ENCODE measurements at places on chromosomes 13 and 19.
A peak's percentile ranks its signal among the peaks of the same experiment; 100 is the strongest.

GRCh38 chr13:105519771-105520170 lies 1015.7 kb downstream of the EFNB2 start:
- DNase-seq, result no peak

- DNase-seq, result no peak
These were observed 187.3 kb downstream of the NUFIP1 start for GRCh38 chr13:44801990-44802389.

- DNase-seq, result no peak
These were observed 13.8 kb upstream of the CEACAM16 start for GRCh38 chr19:44684892-44685863.

- DNase-seq, result no peak
These were observed 27.5 kb downstream of the SPRYD7 start for GRCh38 chr13:49908637-49909036.

- no peak for DNase-seq
These were observed 13.7 kb downstream of the ZNF461 start for GRCh38 chr19:36652958-36653357.

DNA sequence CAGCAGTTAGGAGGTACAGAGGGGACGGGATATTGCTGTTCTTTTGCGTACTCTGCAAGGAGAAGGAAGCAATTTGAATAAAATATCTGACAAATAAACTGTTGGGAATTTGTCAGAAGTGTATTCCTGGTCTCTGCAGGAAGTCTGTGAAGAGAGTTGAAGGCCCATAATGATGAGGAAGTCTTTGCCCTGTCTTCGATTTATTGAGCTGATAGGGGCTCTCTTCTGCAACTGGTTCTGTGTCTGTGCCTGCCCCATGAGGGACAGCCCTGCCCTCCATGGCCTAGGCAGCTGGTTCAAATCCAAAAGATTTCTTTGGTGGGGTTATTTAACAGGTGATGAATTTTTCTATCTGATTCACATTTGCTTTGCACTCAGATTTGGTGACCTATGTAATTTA lies 339.7 kb upstream of the EDNRB start:
- DNase-seq, result no peak

- peak; percentile 4 for DNase-seq
These were observed 1.1 kb upstream of the KCTD15 start for GRCh38 chr19:33795370-33796163.

GRCh38 chr13:102466610-102467190 lies 64.9 kb upstream of the FGF14 start:
- no peak for DNase-seq

DNA sequence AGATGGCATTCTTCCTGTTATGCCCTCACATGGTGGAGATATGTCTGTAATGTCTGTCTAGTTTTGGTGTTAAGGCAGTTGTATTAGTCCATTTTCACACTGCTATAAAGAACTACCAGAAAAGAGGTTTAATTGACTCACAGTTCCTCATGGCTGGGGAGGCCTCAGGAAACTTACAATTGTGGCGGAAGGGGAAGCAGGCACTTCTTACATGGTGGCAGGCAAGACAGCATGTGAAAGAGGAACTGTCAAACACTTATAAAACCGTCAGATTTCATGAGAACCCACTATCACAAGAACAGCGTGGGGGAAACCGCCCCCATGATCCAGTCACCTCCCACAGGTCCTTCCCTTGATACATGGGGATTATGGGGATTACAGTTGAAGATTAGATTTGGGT lies 3.2 kb downstream of the ZNF441 start:
- DNase-seq, result no peak

GRCh38 chr13:113904411-113904810 lies 40.5 kb upstream of the GAS6 start:
- no peak for DNase-seq

All from NCI-H1417 treated with DMSO at 0.1 percent for 48 hours (cell line).